ENCODE measurements at places on chromosomes 5 and 9. TPM values are rescaled to one million over a fixed set of nuclear protein-coding genes. Genes with fewer than 3 reads are reported as not detected.
A peak's percentile ranks its signal among the peaks of the same experiment; 100 is the strongest.

HEMGN gene
- 30.6 TPM for total RNA-seq

STKLD1 gene
- total RNA-seq = 0.49 TPM

GPR151 gene
- total RNA-seq = not detected

MARVELD2 gene
- total RNA-seq = 5.5 TPM

TNFSF15 gene
- total RNA-seq = 0.59 TPM

OR1J2 gene
- total RNA-seq = not detected

DOK3 gene
- total RNA-seq = 3.8 TPM

PAEP gene
- not detected for total RNA-seq

TMEM215 gene
- 0.39 TPM for total RNA-seq

SLC6A7 gene
- not detected for total RNA-seq

HSD17B3 gene
- 0.59 TPM for total RNA-seq

OR1Q1 gene
- total RNA-seq = not detected

GRCh38 chr5:95644351-95645042 is 2.1 kb upstream of the RFESD start:
- peak; percentile 30 for DNase-seq

- DNase-seq = peak; percentile 23
Observed at GRCh38 chr5:72818866-72819534, 2.5 kb downstream of the TNPO1 start.

- peak; percentile 44 for DNase-seq
Observed at GRCh38 chr5:35032356-35032755, 15.4 kb downstream of the AGXT2 start.

DNA sequence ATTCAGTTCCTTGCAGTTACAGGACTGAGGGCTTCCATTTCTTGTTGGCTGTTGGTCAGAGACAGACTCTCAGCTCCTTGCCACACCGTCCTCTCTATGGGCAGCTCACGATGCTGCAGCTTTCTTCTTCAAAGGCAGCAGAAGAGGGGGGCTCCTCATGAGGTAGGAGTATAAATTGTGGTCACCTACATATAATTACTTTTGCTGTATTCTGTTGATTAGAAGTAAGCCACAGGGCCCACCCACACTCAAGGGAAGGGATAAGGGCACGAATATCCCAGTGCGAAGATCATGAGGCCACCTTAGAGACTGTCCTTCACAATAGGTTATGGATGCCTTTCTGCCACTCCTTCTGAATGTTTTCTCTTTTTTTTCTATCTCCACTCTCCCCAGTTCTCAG is 43.7 kb upstream of the OSMR start:
- DNase-seq = no peak

- no peak for DNase-seq
Observed at GRCh38 chr5:153367466-153367865, 123.0 kb upstream of the GRIA1 start.

DNA sequence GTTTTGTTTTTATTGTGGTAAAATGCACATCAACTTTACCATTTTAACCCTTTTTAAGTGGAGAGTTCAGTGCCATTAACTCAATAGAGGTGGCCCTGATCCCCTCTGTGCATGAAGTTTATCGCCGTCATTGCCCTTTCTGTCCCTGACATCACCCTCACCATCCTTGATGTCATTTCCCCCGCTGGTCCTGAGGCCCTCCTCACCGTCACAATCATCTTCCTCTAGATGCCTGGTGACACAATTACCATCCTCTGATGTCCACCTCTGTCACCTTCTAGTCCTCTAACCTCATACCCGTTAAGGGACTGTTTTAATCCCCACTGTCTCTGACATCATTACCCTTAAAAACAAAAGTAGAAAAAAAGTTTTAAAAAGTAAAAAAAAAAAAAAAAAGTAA is 112.5 kb upstream of the TBC1D2 start:
- no peak for DNase-seq

DNA sequence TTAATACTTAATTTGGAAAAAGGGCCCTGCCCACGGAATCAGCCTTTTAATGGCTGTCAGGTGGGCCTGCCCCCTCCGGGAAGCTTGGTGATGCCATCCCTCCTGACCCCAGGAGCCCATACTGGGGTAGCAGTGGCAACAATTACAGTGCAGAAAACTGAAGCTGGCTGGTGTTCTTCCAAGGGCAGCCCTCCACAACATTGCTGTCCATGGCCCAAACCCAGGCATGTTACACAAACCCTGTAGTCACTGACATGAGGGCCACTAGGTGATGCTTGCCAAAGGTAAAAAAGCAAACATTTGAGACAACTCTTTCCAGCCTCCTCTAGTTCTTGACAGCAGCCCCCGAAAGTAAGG is 150.1 kb upstream of the LHFPL2 start:
- DNase-seq = no peak

GRCh38 chr5:55037890-55038289 is 13.8 kb downstream of the GZMK start:
- no peak for DNase-seq

DNA sequence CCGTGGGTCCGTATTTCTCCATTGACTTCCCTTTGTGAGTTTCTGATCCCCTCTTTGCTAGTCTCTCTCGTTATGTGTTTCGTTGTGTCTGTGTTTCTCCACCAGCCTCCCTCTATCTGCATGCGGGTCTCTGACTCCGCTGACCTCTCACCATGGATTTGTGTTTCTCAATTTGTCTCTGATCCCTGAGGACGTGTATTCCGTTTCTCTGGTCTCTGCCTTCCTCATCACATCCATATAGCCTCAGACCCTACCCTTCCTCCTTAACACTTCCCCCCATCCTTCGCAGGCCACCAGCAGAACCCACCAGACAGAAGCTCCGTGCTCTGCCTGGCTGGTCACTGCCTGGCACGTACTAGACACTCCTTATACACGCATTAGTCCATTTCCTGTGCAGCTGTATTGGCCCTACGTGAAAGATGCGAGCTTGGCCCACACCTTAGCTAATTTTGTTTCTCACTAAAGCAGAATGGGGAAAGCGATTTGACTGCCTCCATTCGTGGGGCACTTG is 631 bp downstream of the B4GALT7 start:
- DNase-seq = no peak

DNA sequence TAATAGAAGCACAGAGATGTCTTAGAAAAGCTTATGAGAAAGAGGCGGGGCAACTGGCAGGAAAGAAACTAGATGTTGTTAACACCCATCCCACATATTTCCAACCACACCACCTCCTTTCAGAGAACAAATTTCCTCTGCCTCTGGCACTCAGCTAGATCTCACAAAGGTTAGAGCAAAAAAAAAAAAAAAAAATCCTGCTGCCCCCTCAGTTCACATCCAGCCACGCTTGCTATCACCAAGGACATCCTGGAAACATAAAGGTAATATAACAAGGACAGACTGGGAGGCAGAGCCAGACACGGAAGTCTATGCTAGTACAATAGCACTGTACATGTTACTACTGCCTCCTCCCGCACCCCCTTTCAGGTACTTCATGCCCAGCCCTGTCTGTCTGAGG is 238.0 kb upstream of the PTGER4 start:
- DNase-seq = no peak

DNA sequence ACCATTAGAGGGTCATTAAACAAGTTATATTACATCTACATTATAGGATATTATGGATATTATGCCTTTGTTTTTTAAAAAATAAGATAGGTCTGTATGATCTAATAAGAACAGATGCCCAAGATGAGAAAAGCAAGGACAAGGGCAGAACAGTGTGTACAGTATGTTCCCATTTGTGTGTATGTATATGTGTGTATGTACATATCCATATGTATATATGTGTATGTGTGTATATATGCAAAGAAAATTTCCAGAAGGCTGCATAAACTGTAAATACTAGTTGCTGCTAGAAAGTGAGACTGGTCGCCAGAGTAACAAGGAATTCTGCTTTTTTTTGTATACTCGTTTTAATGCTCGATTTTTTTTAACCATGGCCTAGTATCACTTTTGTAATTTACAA is 58.1 kb upstream of the GLIS3 start:
- DNase-seq = no peak

DNA sequence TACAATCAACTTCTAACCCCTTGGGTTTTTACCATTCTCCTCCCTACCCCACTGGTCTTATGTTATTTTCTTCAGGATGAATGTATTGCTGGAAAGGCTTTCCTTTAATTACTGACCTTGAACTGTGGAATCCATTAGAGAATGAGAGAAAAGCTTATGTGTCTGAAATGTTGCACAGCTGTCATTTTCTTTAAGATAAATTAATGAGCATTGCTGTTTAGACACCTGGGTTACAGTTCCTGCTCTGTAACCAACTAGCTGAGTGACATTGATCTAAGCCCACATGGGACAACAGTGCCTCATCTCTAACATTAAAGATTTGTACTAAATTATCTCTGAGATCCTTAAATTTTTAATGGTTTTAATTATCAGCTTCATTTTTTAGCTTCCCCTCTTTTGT is 507.0 kb downstream of the TAF11L14 start:
- no peak for DNase-seq

DNA sequence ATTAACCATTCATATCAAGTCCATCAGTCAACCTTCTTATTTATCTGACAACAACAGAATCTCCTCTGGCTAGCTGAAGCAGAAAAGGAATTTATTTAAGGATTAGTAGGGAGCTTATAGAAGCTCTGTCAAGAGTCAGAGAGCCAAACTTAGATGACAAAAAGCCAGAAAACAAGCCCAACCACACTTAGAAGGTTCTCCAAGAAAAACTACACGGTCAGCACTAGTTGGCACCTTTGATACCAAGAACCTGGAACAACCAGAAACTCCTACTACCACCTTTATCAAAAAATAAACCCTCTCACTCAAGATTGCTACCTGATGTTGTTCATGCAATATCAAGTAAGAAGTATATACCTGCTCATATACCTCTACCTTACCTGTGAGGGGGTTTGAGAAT is 36.9 kb downstream of the RANBP6 start:
- DNase-seq = no peak

- no peak for DNase-seq
Observed at GRCh38 chr9:121749614-121750013, 98.2 kb downstream of the DAB2IP start.

DNA sequence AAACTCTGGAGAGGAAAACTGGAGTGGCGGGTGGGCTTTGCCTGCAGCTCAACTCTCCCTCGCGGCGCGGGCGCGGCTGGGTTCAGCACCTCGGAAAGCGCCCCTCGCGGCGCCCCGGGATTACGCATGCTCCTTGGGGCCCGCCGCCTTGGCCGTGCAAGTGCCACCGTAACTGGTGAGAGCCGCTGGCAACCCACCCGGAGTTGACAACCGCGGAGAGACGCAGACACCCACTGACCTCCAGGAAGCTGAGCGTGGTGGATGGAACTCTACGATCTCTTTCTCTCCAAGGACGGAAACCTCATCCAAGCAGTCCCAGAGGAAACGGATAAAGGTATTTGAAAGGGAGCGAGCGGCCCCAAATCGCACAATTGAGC is 194 bp upstream of the RXFP3 start:
- DNase-seq = peak; percentile 18

GRCh38 chr9:83405759-83406158 is 132.4 kb downstream of the FRMD3 start:
- DNase-seq = no peak

- no peak for DNase-seq
Observed at GRCh38 chr5:78016863-78017529, 240.9 kb upstream of the TBCA start.

DNA sequence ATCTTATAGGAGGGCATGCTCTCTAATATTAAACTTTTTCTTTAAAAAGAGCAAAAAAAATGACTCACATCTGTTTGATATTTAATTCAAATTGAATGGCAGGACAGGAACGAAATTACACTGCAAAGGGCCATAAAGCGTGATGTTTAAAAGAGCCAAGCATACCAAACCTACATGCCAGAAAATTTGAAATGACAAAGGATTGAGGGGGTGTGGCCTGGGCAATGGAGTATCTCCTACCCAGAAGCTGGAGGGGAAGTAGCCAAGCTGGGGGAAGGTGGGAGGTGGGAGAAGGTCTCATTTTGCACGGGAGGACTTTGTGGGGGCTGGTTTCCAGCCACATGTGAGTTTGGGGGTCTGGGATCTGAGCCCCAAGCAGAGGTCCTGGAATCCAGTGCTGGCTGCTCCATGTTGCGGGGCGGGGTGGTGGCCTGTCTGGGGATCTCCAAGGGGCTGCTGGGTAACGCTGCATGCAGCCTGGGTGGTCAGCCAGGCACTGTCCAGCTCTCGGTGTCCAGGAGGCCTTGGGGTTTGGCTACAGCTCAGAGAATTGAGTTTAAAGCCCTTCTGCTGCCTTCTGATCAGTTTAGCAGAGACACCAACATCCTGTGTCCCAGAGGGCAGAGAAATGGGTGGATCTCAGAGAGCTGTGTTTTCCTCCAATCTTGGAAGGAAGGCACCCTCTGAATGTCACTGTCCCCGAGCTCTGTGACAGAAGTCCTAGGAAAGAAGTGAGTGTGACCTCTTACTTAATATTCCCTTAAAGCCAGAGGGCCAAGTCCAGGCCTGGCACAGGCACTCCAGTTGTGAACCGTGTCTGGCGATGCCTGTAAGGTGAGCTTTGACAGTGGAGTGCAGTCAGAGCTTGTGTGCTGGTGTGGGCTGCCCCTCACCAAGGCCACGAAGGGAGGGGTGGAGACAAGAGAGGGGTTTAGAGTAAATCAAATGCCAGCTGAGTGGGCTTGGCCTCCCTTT is 7.6 kb downstream of the DCANP1 start:
- DNase-seq = peak; percentile 29

- DNase-seq = no peak
Observed at GRCh38 chr9:137351781-137352501, 49.9 kb upstream of the NRARP start.

DNA sequence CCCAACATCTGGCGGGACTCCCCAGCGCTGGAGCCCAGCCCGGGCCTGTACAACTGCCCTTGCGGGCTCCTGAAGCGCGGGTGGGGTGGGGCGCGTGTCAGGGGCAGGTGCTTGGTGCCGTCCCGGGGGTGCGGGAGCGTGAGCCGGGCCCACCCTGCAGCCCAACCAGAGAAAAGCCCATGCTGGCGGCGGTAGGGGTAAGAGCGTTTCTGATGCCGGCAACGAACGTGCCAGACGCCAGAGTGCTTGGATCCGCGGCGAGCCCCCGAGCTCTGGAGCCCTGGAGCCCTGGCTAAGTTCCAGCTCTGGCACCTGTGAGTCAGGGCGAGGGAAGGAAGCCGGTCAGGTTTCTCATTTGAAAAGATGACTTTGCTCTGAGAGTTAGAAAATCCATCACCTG is 58.0 kb downstream of the ZNF510 start:
- no peak for DNase-seq

DNA sequence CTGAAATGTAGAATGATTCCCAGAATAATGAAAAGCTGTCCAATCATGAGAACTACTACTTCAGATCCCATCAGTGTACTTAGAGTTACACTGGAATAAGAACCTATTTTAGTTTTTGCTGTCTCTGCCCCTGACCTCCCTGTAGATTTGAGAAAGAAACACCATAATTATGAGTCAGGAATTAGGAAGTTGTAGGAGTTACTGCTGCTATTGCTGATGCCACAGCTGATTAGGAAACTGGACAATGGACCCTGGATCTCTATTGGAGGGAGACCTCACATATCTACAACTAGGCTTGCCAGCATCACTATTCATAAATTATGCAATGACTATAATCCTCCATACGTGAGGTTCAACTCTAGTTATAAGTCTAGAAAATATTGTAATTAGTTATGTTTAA is 48.8 kb upstream of the EDIL3 start:
- no peak for DNase-seq
